Peyer's patch (tissue), 4 donors: ENCODE measurements at places on chromosomes 5 and 9.

DNA sequence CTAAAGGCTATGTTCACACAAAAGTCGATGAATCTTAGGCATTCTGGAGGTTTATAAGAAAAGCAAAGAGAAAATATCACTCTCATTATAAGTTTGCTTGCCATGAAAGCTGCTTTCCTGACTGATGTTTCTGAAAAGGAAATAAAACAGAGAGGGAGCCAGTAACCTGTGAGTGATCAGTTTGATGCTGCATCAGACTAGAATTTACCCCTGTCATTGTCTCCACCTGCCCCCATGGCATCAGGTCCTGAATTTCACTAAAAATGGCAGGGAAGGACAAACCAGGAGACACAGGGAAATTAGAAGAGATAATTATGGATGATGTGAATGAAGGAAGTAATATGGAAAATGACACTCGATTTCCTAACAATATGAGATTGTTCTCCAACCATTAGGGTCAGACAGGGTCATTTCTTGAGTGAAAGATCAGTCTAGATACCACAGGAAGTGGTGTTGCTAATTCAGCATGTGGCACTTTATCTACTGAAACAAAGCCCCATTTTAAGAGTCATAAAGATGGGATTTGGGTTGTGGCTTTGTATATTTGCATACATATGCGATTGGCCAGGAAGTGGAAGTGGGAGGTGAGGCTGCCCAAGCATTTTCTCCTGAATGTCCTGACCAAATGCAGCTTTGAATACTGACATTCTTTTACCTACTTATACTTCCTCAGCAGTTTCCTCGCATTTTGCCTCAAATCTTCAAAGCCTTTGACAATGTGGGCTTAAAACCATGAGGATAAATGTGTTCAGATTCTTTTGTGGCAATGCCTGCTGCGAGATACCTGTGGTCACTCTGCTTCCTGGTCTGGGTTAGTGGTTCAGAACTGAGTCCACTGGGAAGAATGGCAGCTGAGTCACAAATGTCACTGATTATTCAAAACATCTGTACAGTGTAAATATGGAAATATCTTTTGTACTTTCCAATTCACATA lies 29.7 kb downstream of the MEGF10 start:
- DNase-seq, result no peak

GRCh38 chr5:92945605-92946097 lies 635.4 kb downstream of the NR2F1-AS1 start:
- DNase-seq, result no peak

GRCh38 chr5:164422400-164422799 lies 917.0 kb downstream of the MAT2B start:
- DNase-seq, result no peak

DNA sequence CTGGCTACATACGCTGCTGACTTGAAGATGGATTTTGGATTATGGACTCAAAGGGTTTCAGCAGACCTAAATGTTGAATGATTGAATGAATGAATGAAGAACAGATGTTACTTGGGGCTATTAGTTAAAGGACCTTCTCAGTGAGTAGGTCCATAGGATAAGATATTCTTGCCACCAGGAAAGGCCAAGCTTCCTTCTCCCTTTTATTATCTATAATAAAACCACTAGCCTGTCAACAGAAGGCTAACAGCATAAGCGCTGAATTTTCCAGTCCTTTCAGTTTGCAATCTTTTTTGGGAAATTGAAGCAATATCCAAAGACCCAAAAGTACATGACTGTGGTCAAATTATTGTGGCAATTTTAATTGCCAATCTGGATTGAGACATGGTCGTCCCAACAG lies 113.3 kb downstream of the SV2C start:
- DNase-seq, result no peak

DNA sequence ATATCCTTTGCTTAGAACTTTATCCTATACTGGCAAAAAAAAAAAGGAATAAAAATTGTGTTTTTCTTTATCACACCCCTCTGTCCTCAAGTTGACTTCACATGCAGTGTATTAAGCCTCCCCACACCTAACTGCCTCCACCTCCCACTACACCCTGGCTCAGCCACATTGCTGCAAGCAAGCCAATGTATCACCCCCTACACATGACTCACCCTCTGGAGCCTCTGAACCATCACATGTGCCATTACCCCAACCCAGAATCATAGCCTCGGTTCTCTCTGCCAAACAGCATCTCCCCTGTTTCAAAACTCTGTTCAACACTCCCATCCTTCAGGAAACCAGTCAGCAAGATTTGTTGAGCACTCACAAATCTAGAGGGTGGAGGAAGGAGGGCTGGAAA lies 209.0 kb downstream of the CWC27 start:
- no peak for DNase-seq

GRCh38 chr5:167947306-167947705 lies 344.1 kb upstream of the WWC1 start:
- no peak for DNase-seq

- DNase-seq, result peak; percentile 66
Measured at GRCh38 chr9:137278061-137278701, 655 bp downstream of the TOR4A start.

DNA sequence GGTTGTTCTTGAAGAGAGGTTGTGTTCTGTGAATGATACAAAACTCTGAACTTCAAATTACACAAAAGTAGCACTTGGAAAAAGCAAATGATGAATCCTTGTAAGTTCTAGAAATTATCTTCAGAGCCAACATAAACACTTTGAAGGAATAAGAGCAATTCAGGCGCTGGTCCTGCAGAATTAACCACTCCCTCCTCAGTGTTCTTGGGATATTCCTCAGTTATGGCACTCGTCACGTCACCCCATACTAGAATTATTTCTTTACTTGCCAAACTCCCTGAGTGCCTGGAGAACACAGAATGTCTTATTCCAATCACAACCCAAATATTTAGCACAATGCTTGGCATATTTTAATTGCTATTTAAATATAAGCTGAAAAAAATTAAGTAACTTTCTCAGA lies 126.3 kb downstream of the EFNA5 start:
- DNase-seq, result no peak

DNA sequence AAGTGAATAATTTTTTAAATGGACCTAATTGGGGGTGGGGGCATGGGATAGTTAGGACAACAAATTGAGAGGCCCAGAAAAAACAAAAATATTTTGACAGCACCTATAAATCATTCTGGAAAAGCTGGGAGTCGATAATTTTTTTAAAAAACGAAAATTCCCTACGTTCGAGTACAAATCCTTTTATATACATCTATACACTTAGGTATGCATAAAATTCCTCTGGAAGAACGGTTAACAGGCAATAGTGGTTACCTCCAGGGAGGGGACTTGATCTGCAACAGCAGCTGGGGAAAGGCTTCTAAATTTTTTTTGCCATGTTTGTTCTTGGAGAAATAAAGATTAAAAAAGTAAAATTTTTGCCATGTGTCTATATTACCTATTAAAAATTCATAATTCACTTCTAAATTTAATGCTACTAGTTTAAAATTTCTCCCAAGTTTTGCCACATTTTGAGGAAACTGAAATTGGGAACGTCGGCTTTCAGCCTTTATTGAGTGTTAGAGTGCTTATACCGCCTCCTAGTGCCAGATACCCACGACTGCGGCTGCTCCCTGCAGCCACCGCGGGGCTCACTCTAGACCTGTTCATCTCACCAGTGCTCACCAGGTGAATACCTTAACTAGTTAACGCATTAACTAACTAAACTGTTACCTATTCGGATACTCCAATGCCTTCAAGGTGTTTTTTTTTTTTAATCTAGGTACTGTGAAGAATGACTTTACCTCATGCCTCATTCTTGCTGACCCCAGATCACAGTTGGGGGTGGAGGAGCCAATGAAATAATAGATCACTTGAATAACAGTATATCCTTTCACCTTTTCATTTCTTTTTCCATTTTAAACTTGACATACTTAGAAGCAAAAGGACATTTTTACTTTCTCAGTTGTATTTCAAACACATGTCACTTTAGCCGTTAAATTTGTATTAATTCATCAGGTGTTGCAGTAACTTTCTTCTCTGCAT lies 1.8 kb upstream of the BHMT start:
- DNase-seq, result no peak

DNA sequence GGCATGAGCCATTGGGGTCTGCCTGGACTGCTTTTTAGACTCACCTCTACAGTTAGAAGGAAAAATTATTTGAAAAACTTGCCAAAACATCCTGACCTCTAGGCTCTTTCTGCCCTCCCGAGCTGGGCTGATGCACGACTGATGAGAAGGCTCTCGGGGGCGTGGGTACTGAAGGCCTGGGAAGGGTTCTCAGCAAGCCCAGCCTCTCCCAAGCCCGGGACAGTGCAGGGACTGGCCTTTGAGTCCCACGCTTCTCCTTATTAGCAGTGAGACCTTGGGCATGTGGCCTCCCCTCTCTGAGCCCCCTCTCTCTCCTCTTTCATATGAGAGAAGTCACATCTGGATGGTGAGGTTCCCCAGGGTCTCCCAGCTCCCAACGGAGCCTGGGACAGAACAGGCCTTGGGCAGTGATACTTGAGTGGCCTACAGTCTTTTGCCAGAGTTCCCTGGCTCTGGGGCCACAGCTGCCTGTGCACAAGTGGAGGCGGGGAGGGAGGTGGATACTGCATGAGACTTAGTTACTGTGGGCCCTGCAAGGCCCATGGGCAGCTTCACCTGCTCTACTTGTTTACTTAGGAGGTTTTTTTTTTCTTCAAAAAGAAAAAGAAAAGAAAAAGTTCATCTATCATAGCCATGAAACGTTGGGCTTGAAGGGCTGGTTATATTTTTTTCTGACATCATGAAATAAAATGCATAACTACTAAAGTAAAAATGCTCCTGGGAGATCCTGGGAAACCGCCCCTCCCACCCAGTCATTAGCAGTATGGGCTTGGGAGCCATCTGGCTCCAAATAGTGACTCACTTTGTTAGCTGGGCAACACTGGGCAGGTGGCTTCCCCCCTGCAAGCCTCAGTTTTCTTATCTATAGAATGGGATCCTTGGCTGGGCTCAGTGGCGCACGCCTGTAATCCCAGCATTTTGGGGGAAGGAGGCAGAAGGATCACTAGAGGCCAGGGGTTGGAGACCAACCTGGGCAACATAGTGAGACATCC lies 139.4 kb downstream of the GAPVD1 start:
- DNase-seq, result no peak

GRCh38 chr5:153485641-153486040 lies 4.8 kb upstream of the GRIA1 start:
- no peak for DNase-seq

GRCh38 chr5:178471711-178472110 lies 118.5 kb downstream of the COL23A1 start:
- DNase-seq, result peak; percentile 13

- DNase-seq, result no peak
Measured at GRCh38 chr9:116661037-116661954, 25.8 kb upstream of the TRIM32 start.

GRCh38 chr5:29134418-29134817 lies 2059.1 kb upstream of the CDH6 start:
- no peak for DNase-seq

DNA sequence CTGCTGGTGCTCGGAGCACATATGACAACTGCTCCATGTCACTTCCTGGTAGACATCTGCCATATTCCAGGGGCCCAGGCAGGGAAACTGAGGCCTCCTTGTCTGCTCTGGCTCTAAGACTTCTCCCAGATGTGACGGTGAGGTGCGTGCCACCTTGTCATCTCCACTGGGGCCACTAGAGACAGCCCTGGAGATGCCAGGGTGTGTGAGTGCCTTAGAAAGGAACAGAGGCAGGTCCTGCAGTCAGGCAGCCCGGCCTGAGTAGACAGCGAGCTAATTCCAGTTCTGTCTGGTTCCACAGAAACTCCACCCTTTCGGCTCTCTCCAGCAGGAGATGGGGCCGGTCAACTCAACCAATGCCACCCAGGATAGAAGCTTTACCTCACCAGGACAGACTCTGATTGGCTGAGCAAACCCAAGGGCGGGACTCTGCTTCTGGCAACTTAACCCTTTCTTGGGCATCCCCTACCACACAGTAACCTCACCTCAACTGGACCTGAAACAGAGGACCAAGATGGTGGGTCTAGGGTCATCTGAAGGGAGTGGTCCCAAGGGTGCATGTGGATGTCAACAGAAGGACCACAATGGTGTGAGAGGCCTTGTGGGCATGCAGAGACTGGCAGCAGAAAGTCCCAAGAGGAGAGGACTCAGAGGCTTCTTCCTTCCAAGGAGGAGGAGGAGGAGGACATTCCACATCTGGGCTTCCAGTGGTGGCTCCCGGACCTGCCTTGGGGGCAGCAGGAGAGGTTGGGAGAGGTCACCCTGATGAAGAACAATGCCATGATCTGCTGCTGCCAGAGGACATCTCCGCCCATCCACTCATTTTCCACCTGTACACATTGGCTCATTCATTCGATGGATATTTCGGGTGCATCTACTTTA lies 77.7 kb downstream of the RGS3 start:
- no peak for DNase-seq

GRCh38 chr9:33614001-33614687 lies 90.1 kb downstream of the ANKRD18B start:
- DNase-seq, result no peak
